D341Med (cell line): ENCODE measurements at places on chromosomes 12 and 14.
A peak's percentile ranks its signal among the peaks of the same experiment; 100 is the strongest.

DNA sequence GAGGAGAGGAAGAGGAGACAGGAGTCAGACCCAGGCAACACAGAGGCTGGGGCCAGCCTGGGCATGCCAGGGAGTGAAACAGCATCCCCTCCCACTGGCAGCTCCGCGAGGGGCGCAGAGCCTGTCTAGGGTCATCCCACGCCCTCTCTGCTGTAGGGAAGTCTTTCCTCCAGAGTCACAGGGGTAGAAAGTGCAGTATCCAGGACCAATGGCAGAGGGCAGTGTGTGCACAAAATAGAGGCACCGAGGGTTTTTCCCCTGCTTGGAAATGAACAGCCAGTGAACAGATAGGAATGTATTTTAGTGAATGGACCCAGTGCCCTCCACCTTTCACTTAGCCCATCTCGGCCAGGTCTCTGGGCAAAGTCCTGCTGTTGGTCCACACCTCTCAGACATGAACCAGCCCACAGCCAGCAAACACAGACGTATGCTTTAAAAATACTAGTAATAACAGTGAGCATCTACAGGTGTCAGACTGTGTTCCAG, 9.4 kb upstream of the KRT74 start:
- peak; percentile 71 for DNase-seq

- no peak for DNase-seq
These were observed 257.5 kb downstream of the TMEM132C start for GRCh38 chr12:128524439-128524838.

DNA sequence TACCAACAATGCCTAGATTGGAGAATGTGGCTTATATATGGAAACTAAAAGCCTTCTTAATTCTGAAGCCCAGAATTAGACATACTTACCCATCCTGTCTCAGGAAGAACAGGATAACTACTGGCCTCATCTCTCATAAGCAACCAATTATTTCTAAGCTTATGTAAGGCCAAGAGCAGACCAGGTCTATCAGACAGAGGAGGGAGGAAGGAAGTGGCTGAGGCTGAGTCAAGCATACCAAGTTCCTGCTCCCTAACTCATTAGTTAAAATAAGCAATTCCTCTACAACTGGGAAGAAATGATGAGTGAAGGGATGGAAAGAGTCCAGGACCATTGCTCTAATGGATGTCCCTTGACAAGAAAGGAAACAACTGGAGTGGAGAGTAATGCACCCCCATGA, 27.0 kb upstream of the INSM2 start:
- no peak for DNase-seq

DNA sequence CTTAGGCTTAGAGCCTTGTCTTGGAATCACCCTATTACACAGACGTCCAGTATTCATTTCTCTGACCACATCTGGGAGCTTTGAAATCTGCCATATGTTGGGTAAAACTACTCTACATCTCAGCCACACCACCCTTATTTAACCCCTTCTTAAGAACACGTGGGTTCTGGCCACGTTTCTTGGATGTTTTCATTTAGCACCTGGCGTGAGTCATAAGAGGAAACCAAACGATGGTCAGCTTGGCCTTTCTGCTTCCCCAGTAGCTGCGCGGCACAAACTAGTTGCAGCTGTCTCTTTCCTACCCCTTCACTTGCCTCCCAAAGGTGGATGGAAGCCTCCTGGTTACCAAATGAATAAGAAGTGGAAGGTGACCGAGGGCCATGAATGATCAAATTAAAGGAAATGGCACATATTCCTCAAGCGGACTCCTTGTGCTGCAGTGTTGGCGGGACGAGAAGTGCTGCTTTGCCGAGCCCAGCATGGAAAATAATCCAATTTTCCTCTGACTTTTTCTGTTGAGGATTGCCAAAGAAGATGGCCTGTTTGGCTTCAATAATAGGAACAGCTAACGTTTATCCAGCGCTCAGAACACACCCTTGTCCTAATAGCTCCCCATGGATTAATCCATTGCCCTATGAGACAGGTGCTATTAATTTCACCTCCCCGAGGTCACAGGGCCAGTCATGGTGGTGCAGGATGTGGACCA, 154.1 kb downstream of the ZNF664 start:
- no peak for DNase-seq

- DNase-seq = peak; percentile 79
These were observed 699 bp downstream of the KTN1 start for GRCh38 chr14:55580470-55581341.

- DNase-seq = no peak
These were observed 58.7 kb downstream of the DRAM1 start for GRCh38 chr12:101935890-101936746.

DNA sequence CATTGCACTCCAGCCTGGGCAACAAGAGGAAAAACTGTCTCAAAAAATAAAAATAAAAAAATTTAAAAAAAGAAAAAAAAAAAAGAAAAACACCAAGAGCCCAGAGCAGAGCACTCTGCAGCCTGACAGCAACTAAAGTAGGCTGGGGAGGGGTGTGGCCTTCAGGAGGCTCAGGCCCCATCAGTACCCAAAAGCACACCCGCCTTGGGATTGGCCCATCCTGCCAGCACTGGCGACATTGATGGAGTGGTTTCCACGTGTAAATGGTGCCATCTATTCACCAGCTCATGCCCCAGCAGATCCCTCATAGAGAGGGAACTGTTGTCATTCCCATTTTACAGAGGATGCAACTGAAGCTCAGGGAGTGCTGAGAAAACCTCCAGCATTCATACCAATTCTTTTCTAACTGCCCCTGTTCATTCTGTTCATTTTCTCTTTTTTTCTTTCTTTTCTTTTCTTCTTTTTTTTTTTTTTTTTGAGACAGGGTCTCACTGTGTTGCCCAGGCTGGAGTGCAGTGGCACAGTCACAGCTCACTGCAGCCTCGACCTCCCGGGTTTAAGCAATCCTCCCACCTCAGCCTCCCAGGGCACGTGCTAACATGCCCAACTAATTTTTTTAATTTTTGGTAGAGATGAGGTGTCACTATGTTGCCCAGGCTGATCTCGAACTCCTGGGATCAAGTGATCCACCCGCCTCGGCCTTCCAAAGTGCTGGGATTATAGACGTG, 89.3 kb downstream of the IRF2BPL start:
- no peak for DNase-seq

GRCh38 chr12:1273051-1273450, 282.0 kb downstream of the ERC1 start:
- no peak for DNase-seq

DNA sequence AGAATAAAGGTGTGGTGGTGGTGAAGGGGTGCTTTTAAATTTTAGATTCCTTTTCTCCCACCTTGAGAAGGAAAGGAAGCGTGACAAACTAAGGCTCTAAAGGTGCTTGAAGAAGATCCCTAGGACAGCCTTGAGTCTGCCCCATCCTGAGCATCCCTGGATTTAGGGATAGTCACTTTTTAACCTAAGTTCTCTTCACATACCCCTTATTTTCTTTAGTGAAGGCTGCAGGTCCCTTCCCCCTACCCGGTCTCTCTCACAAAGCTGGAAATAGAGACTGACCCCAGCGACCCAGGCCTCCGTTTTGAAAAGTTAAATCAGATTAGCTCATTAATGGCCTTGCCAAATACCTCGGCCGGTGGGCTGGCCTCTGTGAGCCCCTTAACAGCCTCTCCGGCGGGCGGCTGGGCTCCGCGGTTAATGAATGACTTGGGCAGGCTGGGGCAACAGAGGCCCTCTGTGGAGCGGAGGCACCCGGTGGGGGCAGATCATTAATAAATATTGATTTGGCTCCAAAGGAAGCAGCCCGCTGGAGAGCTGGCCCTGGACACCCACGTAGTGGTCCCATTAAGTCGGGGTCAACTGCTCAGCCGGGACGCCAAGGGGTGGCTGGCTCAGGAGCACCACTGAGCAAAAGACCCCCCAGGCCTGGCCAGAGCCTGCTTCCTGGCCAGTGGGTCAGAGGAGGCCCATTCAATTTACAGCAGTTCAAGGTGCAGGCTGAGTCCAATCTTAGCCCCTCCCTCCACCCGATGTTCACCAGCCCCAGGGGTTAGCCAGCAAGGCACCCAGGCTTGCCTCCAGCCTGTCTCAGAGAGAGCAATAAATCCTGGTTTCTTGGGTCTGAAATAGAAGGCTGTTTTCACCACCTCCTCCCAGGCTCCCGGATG, 31.8 kb downstream of the PAH start:
- DNase-seq = no peak
